ENCODE measurements at places on chromosomes 12 and 14.

DNA sequence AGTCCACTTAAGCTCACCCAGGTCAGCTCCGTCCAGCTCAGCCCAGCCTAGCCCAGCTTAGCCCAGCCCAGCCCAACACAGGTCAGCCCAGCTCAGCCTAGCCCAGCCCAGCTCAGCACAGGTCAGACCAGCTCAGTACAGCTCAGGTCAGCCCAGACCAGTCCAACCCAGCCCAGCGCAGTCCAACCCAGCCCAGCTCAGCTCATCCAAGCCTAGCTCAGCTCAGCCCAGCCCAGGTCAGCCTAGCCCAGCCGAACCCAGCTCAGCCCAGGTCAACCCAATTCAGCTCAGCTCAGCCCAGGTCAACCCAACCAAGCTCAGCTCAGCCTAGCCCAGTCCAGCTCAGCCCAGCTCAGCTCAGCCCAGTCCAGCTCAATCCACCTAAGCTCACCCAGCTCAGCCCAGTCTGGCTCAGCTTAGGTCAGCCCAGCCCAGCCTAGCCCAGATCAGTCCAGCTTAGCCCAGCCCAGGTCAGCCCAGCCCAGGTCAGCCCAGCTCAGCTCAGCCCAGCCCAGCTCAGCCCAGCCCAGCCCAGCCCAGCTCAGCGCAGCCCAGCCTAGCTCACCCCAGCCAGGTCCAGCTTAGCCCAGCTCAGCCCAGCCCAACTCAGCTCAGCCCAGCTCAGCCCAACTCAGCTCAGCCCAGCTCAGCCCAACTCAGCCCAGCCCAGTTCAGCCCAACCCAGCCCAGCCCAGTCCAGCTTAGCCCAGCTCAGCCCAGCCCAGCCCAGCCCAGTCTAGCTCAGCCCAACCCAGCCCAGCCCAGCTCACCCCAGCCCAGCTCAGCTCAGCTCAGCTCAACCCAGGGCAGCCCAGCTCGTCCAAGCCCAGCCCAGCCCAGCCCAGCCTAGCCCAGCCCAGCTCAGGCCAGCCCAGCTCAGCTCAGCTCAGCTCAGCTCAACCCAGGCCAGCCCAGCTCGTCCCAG is 184.0 kb downstream of the TMEM121 start:
- no peak for DNase-seq

GRCh38 chr14:35044939-35045797 is 904 bp upstream of the FAM177A1 start:
- no peak for DNase-seq

DNA sequence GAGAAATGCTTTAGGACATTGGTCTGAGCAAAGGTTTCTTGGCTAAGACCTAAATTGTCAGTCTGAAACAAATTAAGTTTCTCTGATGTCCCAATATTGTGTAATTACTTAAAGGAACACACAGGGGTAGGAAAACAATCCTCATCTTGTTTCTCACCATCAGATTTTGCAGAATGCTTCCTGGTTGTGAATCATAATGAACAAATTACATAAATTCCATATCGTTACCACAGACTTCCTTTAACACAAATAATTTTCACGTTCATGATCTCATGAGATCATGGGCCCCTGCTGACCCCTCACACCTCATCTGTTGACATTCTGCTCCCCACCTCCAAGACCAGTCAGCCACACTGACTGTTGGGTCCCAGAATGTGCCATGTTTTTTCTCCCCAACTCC is 194.1 kb downstream of the MON2 start:
- no peak for DNase-seq

DNA sequence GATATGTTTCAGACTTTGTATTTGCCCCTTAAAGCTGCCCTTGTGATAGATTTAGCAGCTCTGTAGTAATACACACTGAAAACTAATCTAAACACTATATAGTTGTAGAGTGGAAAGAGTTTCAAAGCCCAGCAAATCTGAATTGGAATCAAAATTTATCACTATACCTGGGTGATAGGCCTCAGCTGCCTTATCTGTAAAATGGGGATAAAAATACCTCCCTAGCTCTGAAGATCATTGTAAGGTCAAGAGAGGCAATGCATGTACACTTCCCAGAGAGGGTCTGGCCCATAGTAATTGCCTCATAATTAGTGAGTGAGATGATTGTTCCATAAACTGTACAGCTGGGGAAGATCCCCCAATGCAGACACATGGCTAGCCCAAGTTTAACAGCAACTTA is 103.6 kb downstream of the IGF1 start:
- no peak for DNase-seq

DNA sequence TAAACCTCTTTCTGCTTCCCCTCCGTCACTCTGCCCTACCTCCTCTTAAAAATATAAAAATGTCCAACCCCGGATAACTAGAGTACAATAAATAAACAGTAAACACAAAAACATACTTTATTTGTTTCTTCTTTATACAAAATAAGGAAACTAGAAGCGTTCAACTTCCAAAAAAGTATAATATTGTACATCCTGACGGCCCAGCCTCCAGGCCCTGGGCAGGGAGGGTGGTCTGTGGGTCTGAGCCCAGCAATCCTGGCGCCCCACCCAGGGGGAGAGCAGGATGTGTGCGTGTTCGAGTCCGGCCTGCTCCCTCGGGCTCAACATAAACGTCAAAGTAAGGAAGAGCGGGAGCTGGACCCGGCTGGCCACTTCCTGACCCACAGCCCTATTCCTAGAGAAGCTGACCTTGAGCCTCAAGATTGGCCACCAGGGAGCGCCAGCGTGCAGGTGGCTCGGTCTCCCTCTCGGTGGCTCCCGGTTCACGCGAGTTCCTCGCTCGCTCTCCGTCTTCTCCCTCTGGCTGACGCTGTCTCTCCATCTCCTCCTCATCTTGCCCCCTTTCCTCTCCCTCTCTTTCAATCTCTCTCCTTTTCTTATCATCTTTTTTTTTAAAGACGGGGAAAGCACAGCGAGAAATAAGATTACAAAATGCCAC is 9.4 kb downstream of the LHX5 start:
- no peak for DNase-seq

Measured in T-helper 1 cell (primary cell).